ENCODE measurements at places on chromosomes 7 and 10. TPM values are rescaled to one million over a fixed set of nuclear protein-coding genes. Genes with fewer than 3 reads are reported as not detected.

DNA sequence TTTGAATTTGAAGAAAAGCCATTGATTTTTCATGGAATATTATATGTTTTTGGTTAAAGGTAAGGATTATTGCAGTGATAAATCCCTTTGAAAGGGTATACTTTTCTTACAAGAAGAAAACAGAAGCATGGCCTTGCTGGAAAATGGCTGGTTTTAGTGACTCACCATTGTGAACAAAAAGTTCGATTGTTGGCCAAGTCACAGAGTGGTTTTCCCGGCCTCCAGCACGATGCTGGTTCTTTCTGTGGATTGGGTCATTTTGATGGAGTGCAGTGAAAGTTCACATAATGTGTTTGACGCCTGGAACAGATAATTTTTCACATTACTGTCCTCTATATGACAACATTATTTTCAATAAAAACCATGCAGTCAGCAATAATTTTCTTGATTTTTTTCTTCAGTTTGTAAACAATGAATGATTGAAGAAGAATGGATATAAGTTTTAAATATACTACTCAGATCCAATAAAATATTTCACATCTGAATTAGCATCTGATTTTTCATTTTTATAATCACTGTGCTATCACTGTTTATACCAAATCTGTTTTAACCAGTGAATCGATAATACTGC lies 60.9 kb downstream of the RBM20 start:
- no peaks in the 10 kb centered on the region for H3K4me1 ChIP-seq
- H3K36me3 ChIP-seq: no peaks in the 10 kb centered on the region
- no peak overlapping the region for H3K27ac ChIP-seq
- H3K4me3 ChIP-seq: no peak overlapping the region

DNA sequence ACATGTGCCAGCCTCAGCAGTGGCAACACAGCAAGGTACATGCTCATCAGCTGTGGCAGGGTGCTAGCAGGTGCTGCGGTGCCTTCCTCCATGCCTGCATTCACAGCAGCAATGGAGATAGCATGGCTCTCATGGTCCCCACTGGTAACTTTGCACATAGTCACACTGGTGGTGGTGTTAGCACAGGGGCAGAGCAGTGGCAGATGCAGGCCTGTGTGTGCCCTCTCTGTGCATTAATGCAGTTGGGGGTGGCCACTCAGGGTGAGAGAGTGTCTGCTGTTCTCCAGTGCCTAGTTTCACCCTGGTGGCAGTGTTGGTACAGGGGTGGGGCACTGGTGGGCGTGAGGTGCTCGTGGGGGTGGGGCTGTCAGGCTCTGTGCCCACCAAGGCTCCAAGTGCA lies 17.7 kb upstream of the PPP1R3A start:
- no peaks in the 10 kb centered on the region for H3K4me1 ChIP-seq
- no peaks in the 10 kb centered on the region for H3K27me3 ChIP-seq
- H3K4me3 ChIP-seq: no peak overlapping the region
- H3K36me3 ChIP-seq: no peaks in the 10 kb centered on the region

- no peaks in the 10 kb centered on the region for H3K36me3 ChIP-seq
- no peaks in the 10 kb centered on the region for H3K27me3 ChIP-seq
- no peaks in the 10 kb centered on the region for H3K4me1 ChIP-seq
- no peak for DNase-seq
- no peak overlapping the region for H3K27ac ChIP-seq
- H3K4me3 ChIP-seq: no peak overlapping the region
Observed at GRCh38 chr7:114711241-114711640, 210.7 kb upstream of the MDFIC start.

GRCh38 chr7:102045681-102046372 lies 228.4 kb downstream of the CUX1 start:
- no peaks in the 10 kb centered on the region for H3K36me3 ChIP-seq
- H3K27ac ChIP-seq: peak overlapping the region; percentile 54
- peak overlapping the region; percentile 22 for H3K4me3 ChIP-seq
- no peak for DNase-seq
- no peaks in the 10 kb centered on the region for H3K4me1 ChIP-seq

- H3K36me3 ChIP-seq: no peaks in the 10 kb centered on the region
- no peaks in the 10 kb centered on the region for H3K4me1 ChIP-seq
- no peaks in the 10 kb centered on the region for H3K27me3 ChIP-seq
Observed at GRCh38 chr7:17706734-17707133, 233.6 kb downstream of the SNX13 start.

DNA sequence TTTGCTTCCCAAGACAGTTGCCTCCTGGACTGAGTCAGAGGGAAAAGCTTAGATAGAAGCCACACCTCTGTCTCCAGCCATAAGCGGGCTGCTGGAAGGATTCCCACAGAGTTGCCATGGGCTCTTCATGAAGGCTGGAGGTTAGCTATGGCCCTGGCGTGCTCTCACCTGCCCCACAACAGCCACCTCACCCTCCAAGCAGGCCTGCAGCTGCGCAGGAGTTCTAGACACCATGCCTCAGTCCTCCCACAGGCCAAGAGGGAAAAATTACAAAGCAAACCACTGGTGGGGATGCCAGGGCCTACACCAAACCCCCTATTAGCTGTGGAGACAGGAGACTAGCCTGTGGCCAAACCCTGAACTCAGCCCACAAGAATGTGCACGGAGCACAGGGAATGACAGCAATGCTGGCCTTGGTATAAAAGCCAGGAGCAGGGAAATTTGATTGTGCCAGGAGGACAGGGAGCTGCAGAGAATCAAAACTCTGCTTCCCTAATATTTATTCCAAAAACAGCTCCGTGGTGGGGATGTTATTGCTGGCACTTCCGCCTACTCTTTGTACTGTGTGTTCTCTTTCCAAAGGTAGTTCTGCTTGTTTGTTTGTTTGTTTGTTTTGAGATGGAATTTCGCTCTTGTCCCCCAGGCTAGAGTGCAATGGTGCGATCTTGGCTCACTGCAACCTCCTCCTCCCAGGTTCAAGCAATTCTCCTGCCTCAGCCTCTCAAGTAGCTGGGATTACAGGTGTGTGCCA lies 60.3 kb upstream of the STK17A start:
- no peak for DNase-seq
- H3K4me1 ChIP-seq: no peaks in the 10 kb centered on the region

DNA sequence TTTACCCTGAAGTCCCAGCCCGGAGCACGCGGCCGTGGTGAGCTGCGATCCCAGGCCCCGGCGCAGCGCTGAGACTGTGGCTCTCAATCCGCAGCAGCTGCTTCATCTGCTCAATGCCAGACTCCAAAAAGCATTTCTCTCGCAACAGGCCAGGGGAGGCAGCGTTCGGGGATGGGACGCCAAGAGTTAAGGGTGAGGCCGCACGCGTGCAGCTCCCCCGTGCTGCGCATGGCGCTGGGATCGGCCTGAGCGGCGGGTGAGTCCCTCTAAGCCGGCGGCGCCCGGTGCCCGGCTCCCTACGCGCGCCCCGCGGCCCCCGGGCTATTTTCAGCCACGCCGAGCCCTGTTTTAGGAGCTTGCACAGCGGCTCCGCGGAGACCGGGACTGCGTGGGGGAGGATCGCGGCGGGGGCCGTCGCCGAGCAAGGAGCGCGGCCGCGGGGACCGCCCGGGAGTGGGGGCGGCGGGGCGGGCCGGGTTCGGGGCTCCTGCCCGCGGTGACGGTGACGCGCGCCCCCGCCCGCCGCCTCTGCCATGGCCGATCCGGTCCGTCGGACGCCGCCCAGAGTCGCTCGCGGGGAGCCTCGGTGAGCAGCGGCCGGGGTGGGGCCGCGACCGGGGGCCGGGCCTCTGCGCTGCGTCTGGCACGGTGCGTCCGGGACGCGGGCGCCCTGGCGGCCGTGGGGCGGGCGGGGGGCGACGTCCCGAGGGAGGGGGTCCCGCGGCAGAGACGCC lies 29.4 kb upstream of the JAKMIP3 start:
- H3K27me3 ChIP-seq: no peaks in the 10 kb centered on the region
- peak overlapping the region; percentile 12 for H3K4me3 ChIP-seq
- DNase-seq: no peak
- peaks cover 11% of the 10 kb centered on the region for H3K4me1 ChIP-seq

DNA sequence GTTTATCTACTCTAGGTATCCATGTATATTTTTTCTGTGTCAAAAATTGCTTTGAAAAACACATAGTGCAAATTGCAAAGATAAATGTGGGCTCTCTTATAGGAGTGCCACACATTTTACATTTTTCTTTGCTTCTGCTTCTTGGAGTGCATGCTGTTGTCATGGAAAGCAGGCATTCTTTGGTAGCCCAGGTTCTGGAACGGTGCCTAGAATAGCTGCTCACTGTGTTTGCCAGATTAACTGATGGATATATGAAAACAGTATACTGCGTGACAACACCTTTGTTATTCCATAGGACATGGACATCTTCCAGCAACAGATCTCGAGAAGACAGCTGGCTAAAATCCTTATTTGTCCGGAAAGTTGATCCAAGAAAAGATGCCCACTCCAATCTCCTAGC lies 13.4 kb downstream of the NIPSNAP2 start:
- no peak overlapping the region for H3K27ac ChIP-seq
- no peaks in the 10 kb centered on the region for H3K4me1 ChIP-seq
- DNase-seq: no peak

DNA sequence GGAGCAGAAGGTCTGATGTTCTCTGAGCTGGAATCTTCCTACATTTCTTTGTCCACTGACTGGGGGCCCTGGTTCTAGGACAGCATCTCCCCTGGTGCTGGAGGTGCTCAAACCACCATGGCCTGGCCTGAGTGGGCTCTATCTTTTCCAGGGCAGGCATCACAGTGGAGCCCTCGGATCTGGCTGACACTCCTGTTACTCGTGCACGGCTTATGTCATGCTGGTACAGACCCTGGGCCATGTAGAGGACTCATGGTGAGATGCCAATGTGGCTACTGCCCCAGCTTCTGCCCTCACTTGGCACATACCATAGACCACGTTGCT lies 96.0 kb downstream of the HIPK2 start:
- no peaks in the 10 kb centered on the region for H3K36me3 ChIP-seq
- H3K27ac ChIP-seq: no peak overlapping the region
- H3K27me3 ChIP-seq: no peaks in the 10 kb centered on the region
- no peak for DNase-seq
- no peak overlapping the region for H3K4me3 ChIP-seq

DNA sequence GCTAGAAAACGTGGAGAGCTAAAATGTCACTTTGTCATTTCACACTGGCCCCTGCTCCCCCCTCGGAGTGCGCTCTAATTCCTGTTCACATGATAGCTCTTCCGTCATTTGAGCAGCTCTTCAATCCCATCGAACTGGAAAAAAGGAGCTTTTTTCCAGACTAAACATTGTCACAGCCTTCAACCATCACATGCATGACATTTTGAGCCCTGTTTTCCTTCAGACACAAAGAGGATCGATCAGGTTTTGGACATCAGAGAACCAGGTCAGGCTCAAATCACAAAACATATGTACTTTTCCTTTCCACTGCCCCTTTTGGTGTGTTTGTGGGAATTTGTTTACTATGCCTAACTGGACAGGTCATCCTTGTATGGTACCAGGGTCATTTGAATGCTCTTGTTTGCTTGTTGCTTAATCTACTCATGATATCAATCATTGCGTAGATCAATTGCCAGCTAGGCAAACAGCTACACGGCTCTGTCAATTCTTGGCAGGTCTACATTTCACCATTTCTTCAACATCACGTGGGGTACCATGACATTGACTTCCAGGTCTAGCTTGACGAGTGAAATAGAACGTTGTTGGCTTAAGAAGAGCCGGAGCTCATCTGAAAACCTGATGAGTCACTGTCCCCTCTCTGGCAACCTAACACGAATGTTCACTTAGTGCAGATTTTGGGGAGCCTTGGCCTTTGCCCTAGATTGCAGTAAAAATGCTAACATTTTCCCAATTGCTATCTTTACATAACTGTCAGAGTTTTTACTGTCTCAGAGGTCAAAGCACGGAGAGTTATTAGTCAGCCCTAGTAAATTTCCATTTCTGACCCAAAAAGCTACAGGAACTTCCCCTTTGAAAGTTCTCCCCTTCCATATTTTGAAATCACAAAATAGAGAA lies 87.3 kb downstream of the LYZL2 start:
- DNase-seq: no peak
- H3K36me3 ChIP-seq: no peaks in the 10 kb centered on the region
- no peaks in the 10 kb centered on the region for H3K4me1 ChIP-seq
- H3K4me3 ChIP-seq: no peak overlapping the region

MAP3K8 gene
- total RNA-seq: 28.8 TPM
